ENCODE measurements at places on chromosomes 3 and 15.

DNA sequence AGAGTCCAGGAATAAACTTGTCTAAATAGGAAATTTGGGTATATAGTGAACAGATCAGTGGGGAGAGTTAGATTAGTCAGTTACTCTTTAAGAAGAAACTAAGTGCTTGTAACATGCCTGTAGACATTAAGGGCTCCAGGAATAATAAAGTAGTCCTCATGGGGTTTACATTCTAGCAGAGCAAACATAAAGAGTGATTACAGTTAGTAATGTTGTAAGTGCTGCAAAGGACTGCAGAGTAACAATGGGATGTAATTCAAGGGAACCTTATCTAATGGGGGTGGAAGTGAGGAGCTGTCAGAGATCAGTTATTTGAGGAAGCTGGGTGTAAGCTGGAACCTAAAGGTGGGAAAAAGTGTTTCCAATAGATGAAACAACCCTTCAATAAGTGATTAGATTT, 67.5 kb downstream of the ARIH1 start:
- no peak for DNase-seq

GRCh38 chr3:102122527-102122926, 273.2 kb downstream of the NFKBIZ start:
- no peak for DNase-seq

GRCh38 chr15:72319360-72319984, 485 bp downstream of the CELF6 start:
- DNase-seq = peak; percentile 32

DNA sequence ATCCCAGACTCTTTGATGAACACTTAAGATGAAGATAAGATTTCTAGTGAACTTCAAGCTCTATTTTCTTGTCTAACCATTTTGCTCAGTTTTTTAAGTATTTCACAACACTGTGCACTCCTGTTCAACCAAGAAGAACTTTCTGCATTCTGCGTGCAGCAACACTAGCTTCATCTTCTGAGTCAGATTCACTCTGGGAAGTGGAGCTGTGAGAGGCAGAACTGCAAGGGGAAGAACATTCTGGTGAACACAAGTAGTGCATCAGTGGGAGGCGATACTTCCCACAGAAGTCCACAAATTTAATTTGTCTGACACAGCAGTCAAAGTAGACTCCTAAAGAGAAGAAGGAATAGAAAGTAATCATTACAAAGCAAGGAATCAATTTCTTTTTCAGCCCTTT, 18.1 kb downstream of the LRRC58 start:
- DNase-seq = no peak

DNA sequence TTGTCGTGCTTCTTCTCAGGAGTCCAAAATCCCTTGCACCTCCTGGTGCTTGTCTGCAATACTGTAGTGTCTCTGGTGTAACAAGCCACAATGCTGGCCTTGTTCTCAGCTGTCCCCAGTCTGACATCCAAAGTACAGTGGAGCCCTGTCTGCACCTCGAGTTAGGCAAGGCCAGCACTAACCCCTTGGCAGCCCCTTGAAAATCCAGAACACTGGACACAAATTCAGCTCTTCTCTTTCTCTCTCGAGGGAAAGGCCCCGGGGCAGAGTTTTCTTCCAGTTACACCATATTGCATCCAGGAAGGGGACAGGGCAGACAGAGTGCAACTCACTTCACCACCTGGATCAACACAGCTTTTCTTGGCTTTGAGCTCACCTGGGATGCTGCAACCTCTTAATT, 91.3 kb upstream of the ATP10A start:
- DNase-seq = no peak

DNA sequence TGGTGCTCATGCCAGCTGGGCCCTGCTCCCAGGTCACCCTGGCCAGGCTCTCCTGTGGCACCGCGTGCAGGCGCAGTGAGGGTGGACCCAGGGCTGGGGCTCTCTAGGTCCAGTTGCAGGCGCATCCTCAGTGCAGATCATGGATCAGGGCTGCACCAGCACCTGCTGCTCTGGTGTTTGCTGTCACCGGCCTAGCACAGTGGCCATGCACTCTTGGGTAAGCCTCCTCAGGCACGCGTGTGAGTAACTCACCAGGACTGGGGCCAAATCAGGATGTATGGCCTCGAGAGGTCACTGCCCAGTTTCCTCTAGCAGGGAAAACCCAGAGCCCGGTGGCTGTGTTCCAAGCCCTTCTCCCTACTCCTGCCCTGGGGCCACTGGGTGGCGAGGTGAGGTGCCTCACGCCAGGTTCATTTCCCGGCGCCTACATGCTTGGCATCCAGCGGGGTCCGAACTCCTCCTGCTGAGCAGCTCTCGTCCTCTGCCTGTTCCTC, 45.5 kb upstream of the SLC41A3 start:
- no peak for DNase-seq

DNA sequence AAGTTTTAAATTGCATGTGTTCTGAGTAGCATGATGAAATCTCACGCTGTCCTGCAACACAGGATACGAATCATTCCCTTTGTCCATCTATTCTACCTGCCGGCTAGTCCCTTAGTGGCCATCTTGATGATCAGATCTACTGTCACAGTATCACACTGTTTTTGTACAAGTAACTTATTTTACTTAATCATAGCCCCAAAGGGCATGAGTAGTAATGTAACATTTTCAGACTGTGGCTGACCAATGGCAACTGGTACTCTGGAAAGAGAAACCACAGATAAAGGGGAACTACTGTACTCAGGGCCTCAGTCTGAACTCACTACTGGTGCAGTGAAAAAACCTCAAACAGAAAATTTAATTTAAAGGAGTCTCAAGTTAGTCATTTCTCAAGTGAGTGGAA, 127.3 kb upstream of the MRPL3 start:
- DNase-seq = no peak

DNA sequence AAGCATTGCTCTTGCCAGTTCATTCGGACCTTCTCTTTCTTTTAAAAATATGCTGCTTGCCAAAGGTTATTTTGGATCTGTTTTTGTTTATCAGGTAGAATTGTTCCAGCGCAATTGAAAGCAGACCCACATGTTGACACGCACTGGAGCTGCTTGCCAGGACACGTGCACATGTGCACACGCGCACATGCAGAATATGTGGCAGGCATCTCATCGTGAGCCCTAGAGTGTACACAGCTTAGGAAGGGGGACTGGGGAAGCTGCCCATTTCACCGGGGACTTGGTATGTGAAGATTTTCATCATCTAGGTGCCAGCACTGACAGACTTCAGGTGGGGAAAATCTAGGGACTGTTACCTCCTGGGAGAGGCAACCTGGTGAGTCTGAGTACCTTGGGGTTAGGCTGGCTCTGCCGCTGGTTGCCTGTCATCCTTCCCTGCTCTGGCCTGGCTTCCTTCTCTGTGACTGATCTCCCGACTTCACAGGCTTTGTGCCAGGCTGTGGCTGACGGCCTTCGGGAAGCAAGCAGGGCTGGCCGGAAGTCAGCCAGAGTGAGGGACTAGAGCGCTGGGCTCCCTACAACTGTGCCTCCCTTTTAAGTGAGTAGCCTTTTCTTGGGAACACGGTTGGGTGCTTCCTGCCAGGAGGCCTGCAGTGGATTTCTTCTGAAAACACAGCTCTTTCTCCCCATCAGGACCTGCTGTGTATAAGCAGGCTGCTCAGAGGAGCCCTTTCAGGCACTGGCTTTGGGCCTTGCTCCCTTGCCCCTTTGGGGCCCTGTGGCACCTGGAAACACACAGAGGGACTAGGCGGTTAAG, 129.3 kb downstream of the EEFSEC start:
- no peak for DNase-seq

DNA sequence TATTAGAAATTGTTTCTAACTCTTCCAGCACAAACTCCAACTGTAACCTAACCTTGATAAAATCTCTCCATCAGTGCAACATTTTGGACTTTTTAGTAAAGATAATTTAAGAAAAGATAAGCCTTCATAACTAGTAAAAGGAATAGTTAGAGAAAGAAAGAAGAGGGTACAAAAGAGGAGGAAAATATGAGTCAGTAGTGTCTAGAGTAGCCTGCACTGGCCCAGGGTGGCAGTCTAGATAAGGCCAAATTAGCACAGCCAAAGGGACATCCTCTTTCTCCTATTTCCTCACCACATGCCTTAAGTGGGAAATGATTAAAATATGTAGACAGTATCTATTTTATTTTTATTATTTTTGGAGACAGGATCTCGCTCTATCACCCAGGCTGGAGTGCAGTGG, 3.7 kb downstream of the PROS1 start:
- DNase-seq = no peak

GRCh38 chr15:37581866-37582532, 352.4 kb upstream of the TMCO5A start:
- DNase-seq = no peak

DNA sequence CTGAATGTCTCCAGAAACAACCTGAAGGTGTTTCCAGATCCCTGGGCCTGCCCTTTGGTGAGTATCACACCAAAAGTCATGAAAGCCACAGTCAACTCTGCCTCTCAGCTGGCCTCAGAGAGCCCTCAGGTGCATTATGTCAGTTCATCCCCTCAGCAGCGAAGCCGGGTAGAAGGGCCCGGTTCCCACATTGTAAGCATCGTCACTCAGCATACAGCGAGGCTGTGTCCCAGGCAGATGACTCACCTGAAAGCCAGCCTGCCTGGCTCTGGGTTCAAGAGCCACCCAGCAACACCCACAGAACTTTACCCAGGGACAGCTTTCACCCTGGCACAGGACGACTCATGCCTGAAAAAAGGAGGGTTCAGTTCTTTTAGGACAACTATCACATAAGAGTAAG, 91.6 kb downstream of the LRRK1 start:
- DNase-seq = no peak

- no peak for DNase-seq
Observed at GRCh38 chr3:114760679-114761078, 386.4 kb downstream of the ZBTB20 start.

GRCh38 chr15:40047415-40048210, 8.6 kb upstream of the SRP14 start:
- no peak for DNase-seq

GRCh38 chr3:38018296-38019266, 10.9 kb downstream of the PLCD1 start:
- DNase-seq = no peak

GRCh38 chr3:42518800-42519567, 16.5 kb downstream of the VIPR1 start:
- no peak for DNase-seq

DNA sequence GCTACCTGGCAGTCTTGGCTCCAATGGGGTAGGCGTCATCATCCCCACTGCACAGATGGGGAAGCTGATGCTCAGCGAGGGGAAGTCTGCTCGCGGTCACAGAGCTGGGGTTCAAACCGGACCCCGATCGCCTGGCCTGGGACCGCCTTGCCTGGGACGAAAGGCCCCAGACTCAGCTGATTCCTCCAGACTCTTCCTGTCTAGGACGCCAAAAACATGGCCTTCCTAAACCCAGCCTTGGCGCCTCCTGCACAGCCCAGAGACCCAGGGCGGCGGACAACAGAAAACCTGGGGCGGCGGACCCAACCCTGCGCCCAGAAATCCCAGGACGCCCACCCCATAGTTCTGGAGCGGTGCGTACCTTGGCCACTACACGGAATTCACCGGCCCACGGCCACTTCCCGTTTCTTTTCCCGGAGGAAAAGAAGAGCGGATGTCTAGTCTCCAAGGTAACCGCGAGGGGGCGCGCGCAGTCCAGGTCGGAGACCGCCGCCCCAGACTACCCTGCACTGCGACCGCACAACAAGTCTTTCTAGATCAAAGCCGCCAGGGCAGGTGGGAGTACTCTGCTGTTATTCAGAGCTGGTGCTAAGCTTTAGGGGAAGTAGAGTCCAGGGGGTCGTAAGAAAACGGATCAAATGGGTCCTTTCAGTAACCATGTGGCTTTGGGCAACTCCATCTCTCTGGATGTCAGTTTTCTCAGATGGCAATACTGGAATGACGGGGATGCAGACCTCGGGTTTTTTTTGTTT, 4.9 kb upstream of the IL17RD start:
- peak; percentile 50 for DNase-seq

- DNase-seq = no peak
Observed at GRCh38 chr15:95930659-95931375, 399.7 kb upstream of the NR2F2 start.

- no peak for DNase-seq
Observed at GRCh38 chr3:17398959-17399551, 343.4 kb downstream of the TBC1D5 start.

DNA sequence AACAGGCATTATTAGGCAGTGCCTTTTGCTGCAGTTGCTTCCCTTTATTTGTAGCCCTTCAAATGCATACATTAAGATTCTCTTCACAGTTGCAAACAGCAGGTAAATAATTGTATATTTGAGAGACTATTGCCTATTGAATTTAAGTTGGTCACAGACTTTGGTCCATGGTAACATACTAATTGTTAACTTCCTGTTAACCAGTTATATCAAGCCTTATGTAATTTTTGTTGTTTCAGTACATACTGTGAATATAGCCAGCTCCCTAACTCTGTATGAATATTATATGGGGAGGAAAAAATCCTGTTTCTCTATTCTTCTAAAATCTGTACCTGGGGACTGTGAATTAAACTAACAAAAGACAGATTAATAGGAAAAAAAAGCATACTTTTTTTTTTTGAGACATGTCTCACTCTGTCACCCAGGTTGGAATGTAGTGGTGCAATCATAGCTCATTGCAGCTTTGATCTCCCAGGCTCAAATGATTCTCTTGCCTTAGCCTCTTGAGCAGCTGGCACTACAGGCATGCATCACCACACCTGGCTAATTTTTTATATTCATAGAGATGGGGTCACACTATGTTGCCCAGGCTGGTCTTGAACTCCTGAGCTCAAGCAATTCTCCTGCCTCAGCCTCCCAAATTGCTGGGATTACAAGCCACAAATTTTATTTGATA, 53.2 kb downstream of the CHL1 start:
- DNase-seq = no peak

- no peak for DNase-seq
Observed at GRCh38 chr15:100083572-100083971, 258.2 kb downstream of the ADAMTS17 start.

DNA sequence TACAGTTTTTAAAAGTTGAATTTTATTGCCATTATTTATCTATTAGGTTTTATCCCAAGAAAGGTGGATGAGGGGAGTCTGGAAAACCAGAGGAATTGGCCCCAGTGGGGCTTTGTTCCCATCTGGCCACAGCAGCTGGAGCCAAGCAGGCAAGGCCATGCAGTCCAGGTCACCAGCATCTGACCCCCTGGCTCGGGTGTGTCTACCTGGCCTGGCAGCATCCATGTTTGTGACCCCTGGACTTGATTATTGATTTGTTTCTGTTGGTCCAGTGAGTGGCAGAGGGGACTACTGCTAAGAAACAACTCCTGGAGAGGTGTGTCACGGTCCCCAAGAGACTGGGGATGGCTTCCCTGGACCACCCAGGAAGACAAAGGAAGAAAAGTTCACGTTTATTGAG, 111.1 kb downstream of the NUP210 start:
- DNase-seq = no peak

DNA sequence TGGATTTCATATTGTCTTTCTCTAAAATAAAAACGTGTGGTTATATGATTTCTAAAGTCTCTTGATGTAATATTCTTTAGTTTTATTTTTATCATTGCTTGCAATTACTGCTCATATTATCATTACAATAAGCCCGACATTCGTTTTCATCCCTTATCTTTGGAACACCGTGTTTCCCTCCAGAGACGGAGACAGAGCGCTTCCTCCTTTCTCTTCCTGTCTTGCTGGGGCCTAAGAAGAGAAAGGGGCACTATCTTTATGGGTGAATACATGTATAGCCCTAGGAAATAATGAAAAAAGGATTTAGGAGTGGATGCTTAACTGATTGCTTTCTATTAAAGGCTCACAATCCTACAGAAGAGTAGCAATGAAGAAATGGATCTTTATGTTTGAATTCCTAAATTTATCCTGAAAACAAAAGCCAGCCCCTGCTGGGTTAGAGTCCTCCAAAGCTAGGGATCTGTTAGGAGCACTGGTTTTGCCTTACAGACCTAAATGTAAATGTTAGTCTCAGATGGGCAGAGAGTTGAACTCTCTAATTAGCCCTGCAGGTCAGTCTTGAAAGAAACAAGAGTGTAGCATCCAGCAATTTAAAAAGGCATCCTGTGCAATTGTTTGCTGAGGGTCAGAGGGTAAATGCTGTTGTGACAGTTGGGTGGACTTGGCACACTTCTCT, 145.1 kb downstream of the TP63 start:
- DNase-seq = no peak

Data from activated CD4-positive, CD25-positive, alpha-beta regulatory T cell (primary cell).